ENCODE measurements at places on chromosomes 2 and 18. TPM values are rescaled to one million over a fixed set of nuclear protein-coding genes. Genes with fewer than 3 reads are reported as not detected.

GRCh38 chr2:218082586-218083351, 13.7 kb downstream of the RUFY4 start:
- DNase-seq, result no peak

Gene SPATA3
- not detected for total RNA-seq

Gene SOS1
- total RNA-seq, result 46.3 TPM

Gene RGPD4
- total RNA-seq, result not detected

DNA sequence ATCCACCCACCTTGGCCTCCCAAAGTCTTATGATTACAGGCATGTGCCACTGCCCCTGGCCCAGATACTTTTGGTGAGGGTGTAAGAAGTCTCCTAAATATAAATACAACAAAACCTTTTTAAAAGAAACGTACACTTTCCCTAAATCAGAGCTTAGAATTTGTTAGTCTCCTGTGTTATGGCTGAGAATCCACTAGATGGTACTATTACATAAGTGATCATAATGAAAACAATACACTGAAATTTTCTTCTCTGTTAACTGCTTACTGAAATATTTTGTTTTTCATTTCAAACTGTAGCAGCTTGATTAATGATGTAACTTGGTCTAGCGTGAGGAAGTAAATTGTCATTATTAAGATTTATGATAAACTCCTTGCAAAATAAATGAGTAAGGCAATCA, 74.8 kb upstream of the FAM98A start:
- DNase-seq, result no peak

DNA sequence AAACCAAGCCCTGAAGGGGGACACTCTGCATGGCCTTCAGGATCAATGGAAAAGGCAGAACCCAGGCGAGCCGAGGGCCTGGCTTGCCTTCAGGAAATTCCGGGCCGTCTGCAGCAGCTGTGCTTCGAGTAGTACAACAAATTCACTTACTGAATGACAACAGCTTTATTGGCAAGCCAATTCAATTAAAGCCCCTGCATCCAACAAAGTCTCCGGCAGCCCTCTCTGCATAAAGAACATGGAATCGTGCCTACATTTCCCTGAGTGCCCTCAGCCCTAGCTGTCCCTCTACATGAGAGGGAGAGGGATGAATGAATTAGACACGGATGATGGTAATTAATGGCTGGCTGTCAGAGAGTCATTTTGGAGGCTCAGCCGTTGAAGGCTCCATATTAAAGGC, 189.0 kb downstream of the BCL11A start:
- DNase-seq, result no peak

Measured in gastrocnemius medialis (tissue), 4 donors.